ACHN (cell line): ENCODE measurements at places on chromosomes 5 and 9.

DNA sequence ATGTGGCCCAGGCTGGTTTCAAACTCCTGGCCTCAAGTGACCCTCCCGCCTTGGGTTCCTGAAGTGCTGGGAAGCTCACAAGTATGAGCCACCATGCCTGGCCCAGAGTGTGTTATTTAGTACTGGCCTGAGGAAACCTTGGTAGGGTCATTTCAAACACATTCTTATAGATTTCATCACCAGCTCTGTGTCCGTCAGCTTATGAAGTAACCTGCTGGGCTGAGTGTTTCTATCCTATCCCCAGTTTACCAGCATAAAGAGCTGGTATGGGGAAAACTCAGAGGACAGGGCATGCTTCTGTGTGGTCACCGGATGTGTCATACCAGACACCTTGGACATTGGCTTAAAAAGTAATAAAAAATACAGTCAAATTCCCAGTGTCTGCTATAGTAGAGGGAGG, 45.3 kb downstream of the PTPN3 start:
- no peak for DNase-seq

- no peak for DNase-seq
Measured at GRCh38 chr5:179141867-179142266, 81.7 kb downstream of the ZNF354C start.

DNA sequence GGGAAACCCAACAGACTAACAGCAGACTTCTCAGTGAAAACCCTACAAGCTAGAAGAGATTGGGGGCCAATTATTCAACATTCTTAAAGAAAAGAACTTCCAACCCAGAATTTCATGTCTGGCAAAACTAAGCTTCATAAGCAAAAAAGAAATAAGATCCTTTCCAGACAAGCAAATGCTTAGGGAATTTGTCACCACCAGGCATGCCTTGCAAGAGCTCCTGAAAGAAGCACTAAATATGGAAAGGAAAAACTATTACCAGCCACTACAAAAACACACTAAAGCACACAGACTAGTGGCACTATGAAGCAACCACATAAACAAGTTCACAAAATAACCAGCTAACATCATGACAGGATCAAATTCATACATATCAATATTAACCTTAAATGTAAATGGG, 131.1 kb downstream of the OR2K2 start:
- no peak for DNase-seq

- DNase-seq, result no peak
Measured at GRCh38 chr9:135363596-135363995, 116.0 kb upstream of the PPP1R26 start.

DNA sequence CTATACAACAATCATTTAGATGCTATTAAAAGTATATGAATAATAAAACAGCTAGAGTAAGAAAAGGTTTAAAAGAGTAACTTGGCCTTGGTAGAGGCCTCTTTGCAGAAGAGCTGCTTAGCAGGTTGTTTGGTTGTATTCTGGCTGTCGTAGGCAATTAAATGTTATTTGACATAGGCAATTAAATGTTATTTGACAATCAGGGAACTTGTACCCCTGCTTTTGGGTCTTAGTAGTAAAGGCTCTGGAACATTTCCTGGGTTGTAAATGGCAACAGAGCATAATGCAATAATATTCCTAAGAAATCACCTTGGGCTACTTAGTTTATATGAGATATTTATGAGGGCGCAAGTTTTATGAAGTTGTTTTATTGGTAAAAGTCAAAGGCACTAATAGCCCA, 84.4 kb upstream of the SLC28A3 start:
- no peak for DNase-seq

- no peak for DNase-seq
Measured at GRCh38 chr9:79664375-79664831, 92.6 kb downstream of the TLE4 start.

- no peak for DNase-seq
Measured at GRCh38 chr5:154587123-154588026, 109.3 kb upstream of the HAND1 start.

DNA sequence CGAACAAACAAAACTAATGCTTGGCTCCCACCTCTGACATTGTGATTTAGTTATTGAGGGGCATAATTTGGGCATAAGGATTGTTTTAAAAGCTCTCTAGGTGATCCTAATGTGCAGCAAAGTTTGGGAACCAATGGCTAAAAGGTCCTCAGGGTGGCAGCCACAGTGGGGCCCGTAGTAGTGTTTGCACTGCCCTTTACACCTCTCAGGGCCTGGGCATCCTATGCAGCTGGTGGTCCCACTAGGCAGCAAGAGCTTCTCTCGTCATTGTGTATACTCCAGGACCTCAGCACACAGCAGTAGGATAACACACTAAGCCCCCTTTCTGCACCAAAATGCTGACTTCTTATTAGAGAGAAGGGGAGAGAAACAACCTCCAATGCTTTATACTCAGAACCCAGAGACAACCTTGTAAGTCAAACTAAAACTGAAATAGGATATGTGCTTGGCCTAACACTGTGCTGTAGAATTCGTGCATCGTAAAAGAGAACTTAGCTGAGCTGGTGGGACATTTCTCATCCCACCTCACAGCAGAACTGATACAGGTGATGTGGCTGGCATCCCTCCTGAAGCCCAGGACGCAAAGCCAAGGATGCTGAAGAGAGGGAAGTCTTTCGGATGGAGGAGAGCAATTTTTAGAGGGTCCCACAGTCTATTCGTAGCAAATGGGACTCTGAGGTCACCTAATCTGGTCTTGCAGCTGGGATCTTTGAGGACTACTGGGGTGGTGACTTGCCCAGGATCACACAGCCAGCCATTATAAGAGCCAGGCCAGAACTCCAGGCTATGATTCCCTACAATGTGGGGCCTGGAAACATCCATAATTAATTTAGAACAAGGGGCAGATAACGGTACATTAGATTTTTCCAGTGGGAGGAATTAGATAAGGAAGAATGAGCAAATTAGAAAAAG, 1.2 kb downstream of the GLRX start:
- DNase-seq, result no peak

DNA sequence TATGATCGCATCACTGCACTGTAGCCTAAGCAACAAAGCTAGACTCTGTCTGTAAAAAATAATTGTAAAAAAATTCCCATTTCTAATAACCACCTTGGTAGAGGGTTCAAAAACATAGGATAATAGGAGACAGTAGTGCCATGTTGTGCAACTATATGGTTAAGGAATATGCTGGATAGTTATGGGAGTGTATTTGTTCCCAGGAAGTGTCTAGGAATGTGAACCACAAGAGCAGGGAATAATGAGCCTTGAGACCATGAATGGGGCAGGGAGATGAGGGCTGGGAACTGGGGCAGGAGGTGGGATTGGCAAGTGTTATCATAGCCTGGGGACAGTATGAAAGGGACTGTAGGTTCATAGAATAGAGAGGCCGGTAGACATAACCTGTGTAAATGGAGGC, 50.4 kb downstream of the RUSC2 start:
- no peak for DNase-seq

- DNase-seq, result no peak
Measured at GRCh38 chr9:92504881-92505280, 22.6 kb upstream of the ASPN start.

DNA sequence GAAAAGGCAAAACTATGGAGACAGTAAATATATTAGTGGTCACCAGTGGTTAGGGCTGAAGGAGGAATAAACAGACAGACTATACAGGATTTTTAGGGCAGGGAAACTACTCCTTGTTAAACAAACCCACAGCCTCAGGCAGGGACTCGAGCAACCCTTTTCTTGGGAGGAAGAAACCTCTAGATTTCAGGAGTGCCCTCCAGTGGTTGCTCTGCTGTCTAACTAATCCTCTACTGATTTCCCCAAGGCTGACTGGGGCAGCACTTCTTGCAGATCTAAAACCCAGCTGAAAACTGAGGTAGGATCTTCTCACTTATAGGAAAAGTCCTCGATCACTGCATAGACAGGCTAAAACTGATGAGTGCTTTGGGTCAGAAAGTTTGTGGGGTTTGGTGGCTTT, 176.8 kb downstream of the ISOC1 start:
- DNase-seq, result peak; percentile 28

DNA sequence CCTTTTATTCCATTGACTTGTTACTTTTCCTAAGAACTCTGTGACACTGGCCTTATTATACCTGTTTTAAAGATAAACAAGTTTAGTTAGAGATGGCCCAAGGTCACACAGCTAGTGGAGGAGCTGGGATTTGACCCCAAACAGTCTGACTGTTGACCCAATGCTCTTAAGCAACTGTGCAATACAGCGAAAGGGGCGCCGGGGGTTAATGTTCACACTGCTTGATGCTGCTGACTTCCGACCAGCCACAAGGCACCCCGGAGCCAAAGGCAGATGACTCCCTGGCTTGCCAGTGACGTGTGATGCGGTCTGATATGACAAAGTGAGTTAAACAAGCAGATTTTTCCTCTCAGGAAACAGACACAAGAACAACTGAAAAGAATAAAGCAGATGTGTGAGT, 23.9 kb downstream of the PIK3R1 start:
- peak; percentile 59 for DNase-seq

DNA sequence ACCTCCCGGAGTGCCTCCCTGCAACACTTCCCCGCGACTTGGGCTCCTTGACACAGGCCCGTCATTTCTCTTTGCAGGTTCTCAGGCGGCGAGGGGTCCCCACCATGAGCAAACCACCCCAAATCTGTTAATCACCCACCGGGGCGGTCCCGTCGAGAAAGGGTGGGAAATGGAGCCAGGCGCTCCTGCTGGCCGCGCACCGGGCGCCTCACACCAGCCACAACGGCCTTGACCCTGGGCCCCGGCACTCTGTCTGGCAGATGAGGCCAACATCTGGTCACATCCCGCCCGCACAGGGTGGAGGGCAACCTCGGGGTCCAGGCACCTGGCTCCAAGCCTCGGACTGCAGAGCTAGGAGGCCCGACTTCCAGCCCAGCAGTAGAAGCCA, 776 bp upstream of the TERT start:
- no peak for DNase-seq

- DNase-seq, result no peak
Measured at GRCh38 chr9:133632806-133633680, 3.1 kb upstream of the DBH start.

- no peak for DNase-seq
Measured at GRCh38 chr5:31378838-31379237, 153.1 kb downstream of the DROSHA start.

- DNase-seq, result peak; percentile 52
Measured at GRCh38 chr5:168364750-168365550, 73.5 kb downstream of the WWC1 start.

GRCh38 chr9:92973700-92974099, 26.4 kb downstream of the FGD3 start:
- no peak for DNase-seq
